HFFc6 (cell line): ENCODE measurements at places on chromosomes 11 and 22. TPM values are rescaled to one million over a fixed set of nuclear protein-coding genes. Genes with fewer than 3 reads are reported as not detected.

DNA sequence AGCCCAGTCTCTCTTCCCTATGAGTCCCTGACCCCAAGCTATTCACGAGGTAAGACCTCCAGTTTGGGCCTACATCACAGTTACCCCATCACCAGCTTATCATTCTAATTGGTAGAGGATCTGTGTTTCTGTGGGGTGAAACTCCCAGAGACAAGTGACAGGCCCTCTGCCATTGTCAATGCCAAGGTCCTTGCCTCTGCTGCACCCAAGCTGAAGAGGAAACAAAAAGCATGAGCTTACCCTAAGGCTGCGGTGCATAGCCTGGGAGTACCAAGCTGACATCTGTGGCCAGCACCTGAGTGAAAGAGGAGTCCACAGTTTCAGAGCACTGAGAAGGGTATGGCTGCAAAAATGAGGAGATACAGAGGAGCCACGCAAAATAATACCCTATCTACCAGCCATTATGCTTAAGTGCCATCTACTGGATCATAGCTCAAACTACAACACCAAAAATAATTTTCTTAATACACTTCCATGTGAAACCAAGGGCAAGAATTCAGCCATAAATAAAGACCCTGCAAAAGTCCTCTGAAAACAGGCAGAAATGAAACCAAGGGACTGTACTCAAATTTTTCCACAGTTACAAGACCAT lies 62.3 kb upstream of the ANO5 start:
- peaks cover 5% of the 10 kb centered on the region; the same call in 1 of the 2 replicates for H3K36me3 ChIP-seq
- DNase-seq: no peak
- no peaks in the 10 kb centered on the region; the same call in 1 of the 2 replicates for H3K27me3 ChIP-seq
- H3K27ac ChIP-seq: no peak overlapping the region
- no peak overlapping the region for H3K4me3 ChIP-seq
- no peaks in the 10 kb centered on the region for H3K4me1 ChIP-seq

DNA sequence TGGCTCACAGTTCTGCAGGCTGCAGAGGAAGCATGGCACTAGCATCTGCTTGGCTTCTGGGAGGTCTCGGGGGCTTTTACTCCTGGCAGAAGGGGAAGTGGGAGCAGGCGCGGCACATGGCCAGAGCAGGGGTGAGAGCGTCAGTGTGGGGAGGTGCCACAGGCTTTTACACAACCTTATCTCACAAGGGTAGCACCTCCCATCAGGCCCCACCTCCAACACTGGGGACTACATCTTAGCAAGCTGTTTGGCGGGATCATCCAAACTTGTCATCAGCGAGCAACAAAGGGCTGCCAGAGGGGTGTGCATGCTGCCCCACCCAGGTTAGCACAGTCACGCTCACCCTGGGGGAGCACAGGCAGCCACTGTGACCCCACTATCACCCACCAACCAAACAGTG lies 18.9 kb upstream of the YPEL1 start:
- H3K27me3 ChIP-seq: peaks cover 13% of the 10 kb centered on the region
- DNase-seq: no peak
- peaks cover 11% of the 10 kb centered on the region for H3K36me3 ChIP-seq
- peak overlapping the region; percentile 76; the same call in 1 of the 2 replicates for H3K27ac ChIP-seq
- H3K4me3 ChIP-seq: peak overlapping the region; percentile 71
- H3K4me1 ChIP-seq: peaks cover 25% of the 10 kb centered on the region

DNA sequence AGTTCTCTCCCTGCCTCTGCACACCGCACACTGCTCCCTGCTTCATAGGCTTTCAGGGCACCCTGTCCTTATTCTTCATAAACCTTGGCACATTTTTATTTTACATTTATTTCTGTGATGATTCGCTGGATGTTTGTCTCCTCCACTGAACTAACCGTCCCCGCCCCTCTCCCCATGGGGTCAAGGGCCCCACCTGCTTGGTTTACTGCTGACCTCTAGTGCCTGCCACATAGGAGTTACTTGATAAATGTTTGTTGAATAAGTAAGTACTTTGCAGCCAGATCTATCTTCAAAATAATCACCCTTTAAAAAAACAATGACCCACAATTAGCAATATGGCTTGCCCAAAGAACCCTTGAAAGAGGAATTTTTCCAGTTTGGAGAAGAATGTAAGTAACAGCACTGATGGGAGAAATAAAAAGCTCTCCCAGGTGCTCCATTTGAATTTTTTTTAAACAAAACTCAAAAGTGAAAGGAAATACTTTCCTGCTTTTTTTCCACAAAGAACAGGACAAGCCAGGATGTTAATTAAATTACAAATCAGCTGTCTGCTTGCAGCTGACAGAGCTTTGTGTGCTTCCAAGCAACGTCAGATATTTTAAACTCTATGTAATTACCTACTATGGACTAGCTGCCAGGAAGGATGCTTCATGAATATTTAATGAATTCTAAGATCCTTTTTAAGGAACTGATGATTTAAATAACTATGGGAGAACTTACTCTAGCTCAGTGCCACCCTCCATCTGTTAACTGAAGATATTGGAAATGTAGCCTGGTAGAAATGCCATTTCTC lies 1083.6 kb downstream of the DLG2 start:
- no peaks in the 10 kb centered on the region for H3K4me1 ChIP-seq
- H3K4me3 ChIP-seq: no peak overlapping the region
- no peaks in the 10 kb centered on the region for H3K36me3 ChIP-seq

- peaks cover 6% of the 10 kb centered on the region; the same call in 1 of the 2 replicates for H3K36me3 ChIP-seq
- peaks cover 3% of the 10 kb centered on the region for H3K27me3 ChIP-seq
- no peak overlapping the region for H3K27ac ChIP-seq
- H3K4me1 ChIP-seq: peaks cover 7% of the 10 kb centered on the region
- no peak overlapping the region for H3K4me3 ChIP-seq
These were observed 26.6 kb upstream of the AMPD3 start for GRCh38 chr11:10428453-10428852.

- H3K27ac ChIP-seq: no peak overlapping the region
- no peaks in the 10 kb centered on the region; the same call in 1 of the 2 replicates for H3K27me3 ChIP-seq
These were observed 301.7 kb downstream of the BRD1 start for GRCh38 chr22:49525801-49526535.

GRCh38 chr11:119055901-119056300 lies 1.1 kb downstream of the HYOU1 start:
- peaks cover 37% of the 10 kb centered on the region for H3K36me3 ChIP-seq
- peak overlapping the region; percentile 91 for H3K4me3 ChIP-seq
- peak overlapping the region; percentile 83 for H3K27ac ChIP-seq
- peaks cover 1% of the 10 kb centered on the region; the same call in 1 of the 2 replicates for H3K27me3 ChIP-seq
- peaks cover 29% of the 10 kb centered on the region for H3K4me1 ChIP-seq
- DNase-seq: peak; percentile 56

DNA sequence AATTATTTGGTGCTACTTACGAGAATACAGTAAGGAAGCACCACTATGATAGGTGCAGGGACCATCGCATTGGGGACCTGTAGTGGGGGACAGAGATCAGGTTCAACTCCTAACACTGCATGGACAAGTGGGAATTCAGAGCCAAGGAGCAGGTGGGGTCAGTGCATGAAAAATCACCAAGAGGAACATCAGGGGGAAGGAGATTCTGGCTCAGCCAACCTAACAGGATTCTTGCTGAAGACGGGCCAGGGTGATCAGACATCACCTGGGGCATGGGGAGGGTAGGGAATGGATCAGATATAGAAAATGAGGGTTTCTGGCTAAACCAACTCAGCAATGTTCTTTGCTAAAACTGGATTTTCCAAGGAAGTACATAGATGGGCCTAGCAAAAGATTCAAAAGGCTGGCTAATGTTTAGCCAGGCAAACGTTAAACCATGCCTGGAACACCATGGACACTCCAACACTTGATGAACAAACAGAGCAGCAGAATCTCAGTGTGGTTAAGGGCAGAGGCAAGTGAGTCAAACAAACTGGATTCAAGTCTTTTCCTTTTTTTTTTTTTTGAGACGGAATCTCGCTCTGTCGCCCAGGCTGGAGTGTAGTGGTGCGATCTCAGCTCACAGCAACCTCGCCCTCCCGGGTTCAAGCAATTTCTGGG lies 70.0 kb downstream of the MICAL3 start:
- DNase-seq: no peak
- peaks cover 1% of the 10 kb centered on the region for H3K27me3 ChIP-seq
- peaks cover 29% of the 10 kb centered on the region for H3K4me1 ChIP-seq
- H3K4me3 ChIP-seq: no peak overlapping the region

The NRIP3 gene
- total RNA-seq: 6.5 to 16.2 TPM (median 10.0 TPM) in 3 replicates

The CCDC188 gene
- total RNA-seq: 0.24 to 2.3 TPM (median 0.54 TPM) in 3 replicates
